ENCODE measurements at places on chromosomes 2 and 18.
A peak's percentile ranks its signal among the peaks of the same experiment; 100 is the strongest.

DNA sequence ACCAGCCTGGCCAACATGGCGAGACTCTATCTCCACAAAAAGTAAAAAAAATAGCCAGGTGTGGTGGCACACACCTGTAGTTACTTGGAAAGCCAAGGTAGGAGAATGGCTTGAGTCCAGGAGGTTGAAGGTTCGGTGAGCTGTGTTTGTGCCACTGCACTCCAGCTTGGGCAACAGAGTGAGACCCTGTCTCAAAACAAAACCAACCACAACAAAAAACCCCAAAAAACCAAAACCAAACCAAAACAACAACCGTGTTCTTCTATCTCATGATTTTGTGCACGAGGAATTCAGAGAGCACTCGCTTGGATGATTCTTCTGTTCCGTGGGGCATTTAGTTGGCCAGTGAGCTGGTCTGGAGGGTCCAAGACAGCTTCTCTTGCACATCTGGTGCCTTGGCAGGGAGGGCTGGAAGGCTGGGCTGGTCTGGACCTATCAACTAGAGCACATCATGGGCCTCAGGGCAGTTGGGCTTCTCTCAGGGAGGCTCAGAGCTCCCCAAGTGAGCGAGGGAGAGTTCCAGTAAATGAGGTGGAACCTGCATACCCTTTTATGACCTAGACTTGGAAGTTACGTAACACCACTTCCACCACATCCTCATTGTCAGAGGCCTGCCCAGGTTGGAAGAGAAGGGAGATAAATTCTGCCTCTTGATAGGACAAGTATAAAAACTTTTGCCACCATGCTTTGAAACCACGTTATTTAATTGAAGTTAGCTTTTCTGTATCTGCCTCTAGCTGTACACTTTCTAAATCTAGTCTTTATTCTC, 25.2 kb downstream of the SIX2 start:
- no peak for DNase-seq

DNA sequence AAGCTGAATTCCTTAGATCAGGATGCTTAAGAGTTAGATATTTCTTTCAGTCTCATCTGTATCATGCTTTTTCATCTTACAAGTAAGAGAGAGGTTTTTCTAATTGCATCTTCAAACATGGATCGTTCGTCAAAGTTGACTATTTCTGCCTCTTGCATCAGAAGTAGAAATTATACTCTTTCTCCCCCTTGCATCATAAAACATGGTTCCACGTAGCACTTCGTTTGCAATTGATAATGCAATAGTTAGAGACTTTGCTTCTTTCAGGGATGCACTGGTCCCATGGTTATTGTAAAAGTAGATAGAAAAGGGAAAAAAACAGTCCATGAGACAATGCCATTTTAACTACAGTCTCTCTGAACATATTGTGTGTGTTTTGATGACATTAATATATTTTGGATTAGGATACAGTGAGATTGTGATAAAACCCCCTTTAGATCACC, 75.1 kb upstream of the PARD3B start:
- DNase-seq = no peak

GRCh38 chr2:144479138-144479537, 40.8 kb downstream of the ZEB2 start:
- peak; percentile 55 for DNase-seq

DNA sequence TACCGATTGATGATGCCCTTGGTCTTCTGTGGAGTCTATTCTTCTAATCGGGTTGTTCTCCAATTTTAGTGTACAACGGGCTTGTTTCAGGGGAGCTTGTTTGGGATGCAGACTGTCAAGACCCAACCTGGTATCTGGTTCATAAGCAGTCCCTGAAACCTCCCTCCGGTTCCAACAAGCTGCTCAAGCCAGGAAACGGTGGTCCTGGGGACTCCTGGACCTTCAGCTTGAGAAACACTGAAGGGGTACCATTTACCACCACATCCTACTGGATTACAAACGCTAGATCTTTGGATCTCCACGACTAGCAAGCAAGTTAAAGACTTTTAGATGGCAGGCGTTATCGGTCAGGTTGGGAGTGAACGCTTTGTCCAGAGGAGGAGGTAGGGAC, 2.0 kb downstream of the BCL2 start:
- no peak for DNase-seq

DNA sequence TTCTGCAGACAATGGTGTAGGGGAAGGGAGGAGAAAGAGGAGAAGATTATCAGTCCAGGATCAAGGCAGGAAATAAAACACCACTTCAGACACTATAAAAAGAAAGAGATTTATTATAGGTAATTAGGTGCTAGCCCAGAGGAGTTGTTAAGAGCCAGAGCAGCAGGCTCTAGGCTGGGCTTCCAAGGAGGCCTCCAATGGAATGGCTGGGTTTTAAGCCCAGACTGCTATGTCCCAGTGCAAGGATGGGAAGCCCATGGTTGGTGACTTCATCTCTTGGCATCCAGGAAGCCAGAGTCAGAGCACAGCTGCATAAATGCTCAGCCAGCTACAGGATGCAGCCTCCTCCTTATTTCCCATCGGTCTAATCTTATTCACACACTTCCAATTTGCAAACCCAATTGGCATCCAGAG, 95.6 kb downstream of the LAMA3 start:
- DNase-seq = peak; percentile 82

DNA sequence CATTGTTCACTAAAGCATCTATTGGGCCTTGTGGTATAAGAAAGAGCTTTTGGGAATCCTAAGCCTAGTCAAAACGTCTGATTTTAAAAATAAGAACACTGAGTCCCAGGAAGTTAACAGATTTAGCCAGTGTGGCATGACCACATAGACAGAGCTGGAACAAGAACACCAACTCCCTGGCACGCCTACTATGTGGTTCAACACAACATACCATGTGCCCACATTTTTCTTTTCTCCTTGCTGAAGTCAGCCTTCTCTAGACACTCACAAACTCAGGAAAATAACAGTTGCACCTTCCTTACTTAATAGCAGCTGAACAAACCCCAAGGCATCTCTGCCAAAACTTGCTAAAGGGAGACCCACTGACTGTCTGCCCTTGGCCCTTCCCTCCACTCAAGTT, 124.8 kb downstream of the C1D start:
- peak; percentile 12 for DNase-seq

DNA sequence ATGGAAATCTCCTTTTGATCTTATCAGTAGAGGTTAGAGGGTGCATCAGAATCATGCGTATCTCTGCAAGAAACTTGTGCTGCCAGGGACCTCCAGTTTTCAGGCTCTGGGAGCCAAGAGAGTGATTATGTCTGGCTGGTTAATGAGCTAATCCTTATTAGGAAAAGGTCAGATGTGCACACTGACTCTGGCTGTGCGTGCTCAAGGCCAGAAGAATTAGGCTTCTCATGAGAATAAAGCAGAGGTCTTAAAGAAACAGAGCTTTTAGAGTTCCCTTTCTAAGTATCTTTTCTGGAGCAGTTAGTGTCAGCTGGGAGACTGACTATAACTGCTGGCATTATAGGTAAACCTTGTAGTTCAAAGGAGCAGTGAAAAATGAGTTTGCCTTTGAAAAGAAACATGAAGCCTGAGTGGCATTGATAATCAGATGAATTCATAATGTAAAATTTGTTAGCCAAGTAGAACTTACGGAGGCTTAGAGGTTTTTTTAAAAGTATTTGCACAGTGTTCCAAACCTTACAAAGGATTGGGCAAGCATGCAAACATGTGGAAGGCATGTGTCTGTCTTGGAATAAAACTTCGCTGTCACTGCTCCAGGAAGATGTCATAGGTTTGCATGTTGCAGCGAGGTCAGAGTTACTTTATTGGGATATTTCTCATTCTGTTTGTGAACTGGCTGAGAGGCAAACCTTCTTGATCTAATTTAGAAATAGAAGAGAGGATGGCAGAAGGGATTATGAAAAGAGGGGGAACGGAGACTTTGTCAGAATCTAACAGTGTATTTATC, 151.7 kb downstream of the ARHGAP28 start:
- no peak for DNase-seq

- peak; percentile 88 for DNase-seq
Observed at GRCh38 chr2:221641181-221641871, 69.2 kb upstream of the EPHA4 start.

DNA sequence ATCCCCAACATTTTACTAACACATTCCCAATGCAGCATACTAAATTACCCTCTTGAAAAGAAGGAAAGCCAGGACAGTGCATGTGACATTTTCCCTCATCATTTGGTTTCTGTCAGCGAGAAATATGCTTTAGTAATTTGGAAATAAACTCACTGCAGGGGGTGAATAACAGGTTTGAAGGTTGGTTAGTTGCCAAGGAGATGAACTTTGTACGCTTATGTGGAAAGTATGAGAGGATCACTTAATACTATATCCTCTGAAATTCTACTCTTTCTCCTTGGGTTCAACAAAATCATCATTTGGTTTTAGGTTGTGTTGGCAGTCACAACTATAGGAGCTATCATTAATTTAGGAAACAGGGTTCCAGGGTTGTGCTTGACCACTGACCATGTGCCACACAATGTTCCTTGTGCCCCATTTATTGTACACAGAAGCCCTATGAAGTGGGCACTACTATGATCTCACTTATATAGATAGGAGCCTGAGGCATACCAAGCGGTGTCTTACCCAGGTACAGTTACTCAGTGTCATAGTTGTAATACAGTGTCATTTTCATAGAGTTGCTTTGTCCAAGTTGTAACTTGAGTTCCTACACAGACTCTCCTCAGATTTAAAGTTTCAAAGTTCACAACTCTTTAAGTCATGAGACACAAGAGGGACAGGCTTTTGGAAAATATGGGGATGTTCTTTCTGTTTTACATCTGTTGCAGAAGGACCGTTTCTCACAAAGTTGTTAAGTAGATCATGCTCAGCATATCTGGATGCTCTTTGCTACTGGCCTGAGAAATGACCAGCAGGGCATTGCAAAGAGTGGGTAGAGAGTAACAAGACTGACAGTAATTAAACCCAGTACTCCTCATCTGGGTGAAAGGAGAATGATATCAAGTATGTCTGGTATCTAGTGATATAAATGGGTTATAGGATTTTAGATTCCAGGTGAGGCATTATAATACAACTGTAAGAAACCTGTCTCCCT, 91.8 kb downstream of the MAP4K4 start:
- peak; percentile 22 for DNase-seq

DNA sequence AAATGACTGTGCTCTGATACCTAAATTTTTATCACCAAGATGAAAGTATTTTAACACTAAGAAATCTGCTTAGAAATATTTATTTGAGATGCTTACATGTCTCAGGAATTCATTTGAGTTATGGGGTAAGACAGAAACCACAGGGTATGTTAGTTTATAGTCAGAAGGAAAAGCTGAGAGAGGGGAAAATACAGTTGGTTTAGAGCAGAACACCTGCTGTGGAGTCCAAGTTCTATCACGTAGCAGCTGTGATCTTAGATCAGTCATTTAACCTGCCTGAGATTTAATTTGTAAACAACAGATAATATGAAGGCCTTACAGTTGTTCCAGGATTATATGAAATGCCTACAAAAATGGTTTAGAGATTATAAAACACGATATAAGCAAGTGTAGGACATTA, 29.0 kb downstream of the PDE6D start:
- peak; percentile 3 for DNase-seq

GRCh38 chr2:218896501-218897393, 16.1 kb downstream of the WNT10A start:
- DNase-seq = no peak

- no peak for DNase-seq
Observed at GRCh38 chr18:73784853-73785252, 362.8 kb downstream of the FBXO15 start.

DNA sequence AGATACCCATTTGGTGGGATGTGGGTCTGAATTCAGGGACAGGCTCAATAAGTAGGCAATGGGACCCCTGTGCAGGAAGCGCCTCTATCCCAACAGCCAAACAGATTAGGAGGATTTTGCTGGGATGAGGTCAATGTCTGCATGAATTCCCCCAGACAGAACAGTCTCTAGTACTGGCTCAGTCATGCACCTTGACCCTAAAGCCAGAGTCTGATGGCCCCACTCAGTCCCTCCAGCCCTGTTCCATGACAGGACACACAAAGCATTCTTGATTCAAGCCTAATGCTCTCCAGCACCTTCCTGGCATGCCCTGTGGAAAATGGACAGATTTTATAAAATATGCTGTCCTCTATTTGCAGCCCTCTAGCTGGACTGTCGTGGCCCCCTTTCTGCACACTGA, 49.8 kb upstream of the RAB6D start:
- no peak for DNase-seq

GRCh38 chr2:160609346-160609745, 115.7 kb upstream of the RBMS1 start:
- no peak for DNase-seq

DNA sequence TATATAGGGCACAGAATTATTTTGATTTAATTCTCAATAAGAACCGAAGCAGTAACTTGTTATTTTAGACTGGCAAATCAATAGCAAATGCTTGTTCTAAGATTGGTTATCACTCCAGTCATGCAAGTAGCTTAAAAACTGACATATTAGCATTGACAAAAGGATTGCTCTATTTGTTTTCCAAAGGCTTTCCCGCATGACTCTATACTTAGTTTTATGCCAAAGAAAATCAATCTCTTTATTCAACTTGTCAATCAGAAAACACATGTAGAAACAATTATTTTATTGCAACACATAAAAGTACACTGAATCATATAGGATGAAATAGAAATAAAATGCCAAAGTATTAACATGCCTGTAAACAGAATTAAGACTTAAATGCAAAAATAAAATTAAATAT, 108.4 kb downstream of the AFF3 start:
- no peak for DNase-seq

- no peak for DNase-seq
Observed at GRCh38 chr18:24031916-24032315, 17.4 kb downstream of the TTC39C start.

DNA sequence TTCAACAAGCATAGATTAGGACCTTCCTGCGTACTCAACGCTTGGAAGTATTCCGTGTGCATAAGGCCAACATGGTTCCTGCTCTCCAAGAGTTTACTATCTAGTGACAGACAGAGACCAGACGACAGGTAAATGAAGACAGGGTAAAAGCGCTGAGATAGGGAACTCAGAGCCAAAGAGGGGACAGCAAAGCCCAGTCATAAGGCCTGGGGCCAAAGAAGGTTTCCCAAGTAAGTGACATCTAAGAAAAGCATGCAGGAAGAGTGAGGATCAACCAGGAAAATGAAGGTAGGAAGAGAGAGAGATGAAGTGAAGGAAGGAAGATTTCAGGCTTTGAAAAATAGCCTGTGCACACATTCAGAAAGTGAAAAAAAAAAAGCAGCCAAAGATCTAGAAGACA, 76.9 kb upstream of the CDH20 start:
- DNase-seq = no peak

- no peak for DNase-seq
Observed at GRCh38 chr2:36528274-36528673, 69.7 kb downstream of the FEZ2 start.

DNA sequence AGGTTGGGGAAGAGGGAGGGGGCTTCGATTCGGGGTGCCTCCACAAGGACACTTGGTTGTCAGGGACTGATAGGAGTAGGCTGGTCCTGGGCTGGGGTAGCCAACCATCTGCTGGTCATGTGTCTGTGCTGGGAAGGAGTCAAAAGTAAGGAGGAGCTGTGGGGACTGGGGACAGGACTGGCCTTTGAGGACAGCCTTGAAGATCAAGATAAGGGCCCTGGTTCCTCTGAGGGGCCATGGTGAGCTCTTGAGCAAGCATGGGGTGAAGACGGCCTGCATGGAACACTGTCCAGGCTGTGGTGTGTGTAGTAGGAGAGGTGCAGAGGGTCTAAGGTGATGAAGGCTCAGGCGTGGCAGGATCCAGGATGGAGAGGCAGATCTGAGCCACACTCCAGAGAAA, 1.7 kb downstream of the CYP27A1 start:
- DNase-seq = no peak
